Right renal pelvis (tissue), 4 donors: ENCODE measurements at places on chromosomes 6 and 20.

DNA sequence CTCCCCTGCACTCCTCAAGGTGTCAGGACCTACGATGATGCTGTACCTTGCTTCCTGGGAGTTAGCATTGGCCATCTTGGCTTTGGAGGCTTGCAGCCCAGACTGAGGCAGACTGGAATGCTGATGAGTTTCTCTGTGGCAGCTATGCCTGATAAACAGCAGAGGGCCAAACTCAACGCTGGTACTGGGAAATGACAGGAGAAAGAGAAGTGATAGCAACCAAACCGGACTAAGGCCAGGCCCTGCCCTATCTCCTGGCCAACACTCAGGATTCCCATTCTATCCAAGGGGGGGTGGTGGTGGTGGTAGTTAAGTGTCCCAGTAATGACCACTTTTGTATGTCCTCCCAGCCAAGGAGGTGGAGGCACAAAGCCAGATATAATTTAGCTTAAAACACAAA is 90.0 kb upstream of the DTNBP1 start:
- no peak for DNase-seq

GRCh38 chr6:161152907-161153662 is 120.8 kb downstream of the AGPAT4 start:
- no peak for DNase-seq

GRCh38 chr6:139146317-139146726 is 11.4 kb downstream of the HECA start:
- no peak for DNase-seq

- no peak for DNase-seq
Observed at GRCh38 chr6:134757911-134758361, 192.0 kb downstream of the ALDH8A1 start.

DNA sequence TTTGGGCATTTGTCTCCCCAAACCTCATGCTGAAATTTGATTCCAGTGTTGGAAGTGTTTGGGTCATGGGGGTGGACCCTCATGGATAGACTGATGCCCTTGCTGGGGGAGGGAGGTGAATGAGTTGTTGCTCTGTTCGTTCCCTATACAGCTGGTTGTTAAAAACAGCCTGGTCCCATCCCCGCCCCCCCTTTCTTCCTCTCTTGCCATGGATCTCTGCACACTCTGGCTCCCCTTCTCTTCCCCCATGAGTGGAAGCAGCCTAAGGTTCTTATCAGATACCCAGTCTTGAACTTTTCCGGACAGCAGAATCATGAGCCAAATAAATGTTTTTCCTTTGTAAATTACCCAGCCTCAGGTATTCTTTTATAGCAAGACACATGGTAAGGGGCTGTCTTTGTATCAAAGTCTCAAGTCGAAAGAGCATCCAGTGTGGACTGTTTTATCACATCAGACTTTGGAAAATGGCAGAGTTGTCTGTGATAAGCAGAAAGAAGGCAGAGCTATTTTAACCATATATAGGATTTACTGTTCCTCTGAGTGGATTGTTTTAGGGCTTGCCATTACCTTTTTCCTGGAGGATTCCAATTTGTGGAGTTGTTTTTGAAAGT is 31.2 kb downstream of the SLC9A8 start:
- DNase-seq = no peak

- DNase-seq = no peak
Observed at GRCh38 chr20:56411759-56412472, at the start of gene CASS4. Gene CASS4, plus strand, starts transcription at chr20:56412260. Its CDS starts 199 bp downstream, at chr20:56412459.

DNA sequence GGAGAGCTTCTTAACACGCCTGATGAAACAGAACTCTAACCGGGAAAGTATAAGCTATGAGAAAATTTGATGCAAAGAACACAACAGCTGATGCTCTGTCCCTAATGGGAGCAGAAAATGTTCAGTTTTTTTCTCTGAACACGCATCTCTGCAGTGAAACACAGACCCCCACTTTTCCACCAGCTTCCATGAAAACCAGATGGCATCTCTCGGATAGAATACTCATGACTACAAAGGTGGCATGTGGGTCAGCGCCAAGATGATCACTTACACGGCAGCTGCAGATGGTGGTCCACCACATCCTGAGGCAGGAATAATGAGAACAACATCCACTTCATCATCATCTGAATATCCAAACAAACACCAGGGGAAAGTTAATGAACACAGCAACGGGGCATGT is 85.2 kb upstream of the CNR1 start:
- DNase-seq = no peak

GRCh38 chr20:32470025-32470861 is 112.1 kb downstream of the ASXL1 start:
- no peak for DNase-seq

- DNase-seq = no peak
Observed at GRCh38 chr6:26022737-26023136, 60.1 kb downstream of the TRIM38 start.

DNA sequence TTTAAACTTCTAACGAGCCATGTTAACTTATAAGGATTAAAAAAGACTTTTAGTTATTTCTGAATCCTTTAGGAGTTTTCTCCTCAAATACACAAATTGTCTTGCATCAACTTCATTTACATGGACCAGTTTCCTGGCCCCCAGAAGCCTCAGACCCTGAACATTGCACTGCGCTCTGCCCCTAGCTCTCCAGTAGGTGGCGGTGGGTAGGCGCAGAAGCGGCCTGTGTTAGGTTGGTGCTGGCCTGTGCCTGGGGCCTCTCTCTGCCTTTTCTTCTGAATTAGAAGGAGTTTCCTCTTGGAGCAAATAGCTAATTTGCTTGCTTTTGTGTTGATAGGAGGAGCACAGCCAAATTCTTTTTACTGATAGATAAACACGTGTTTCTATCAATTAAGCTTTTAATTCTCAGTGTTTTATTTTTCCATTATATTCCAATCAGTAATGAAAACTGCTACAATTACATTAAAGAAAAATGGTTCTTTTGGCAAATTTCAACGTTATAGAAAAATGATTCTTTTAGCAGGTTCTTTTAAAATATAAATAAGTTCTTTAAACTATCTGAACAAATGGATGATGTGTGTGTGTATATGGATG is 44.4 kb downstream of the DTD1 start:
- peak; percentile 45 for DNase-seq

- DNase-seq = no peak
Observed at GRCh38 chr20:7665376-7665775, 274.9 kb downstream of the HAO1 start.

- DNase-seq = no peak
Observed at GRCh38 chr20:2515203-2515602, 6.5 kb upstream of the ZNF343 start.

GRCh38 chr6:46948699-46949098 is 27.0 kb upstream of the ADGRF5 start:
- no peak for DNase-seq

GRCh38 chr20:47419953-47420514 is 63.5 kb upstream of the ZMYND8 start:
- no peak for DNase-seq

GRCh38 chr6:16901782-16902181 is 140.5 kb upstream of the ATXN1 start:
- DNase-seq = no peak

GRCh38 chr6:142567461-142567860 is 265.7 kb downstream of the ADGRG6 start:
- DNase-seq = no peak

DNA sequence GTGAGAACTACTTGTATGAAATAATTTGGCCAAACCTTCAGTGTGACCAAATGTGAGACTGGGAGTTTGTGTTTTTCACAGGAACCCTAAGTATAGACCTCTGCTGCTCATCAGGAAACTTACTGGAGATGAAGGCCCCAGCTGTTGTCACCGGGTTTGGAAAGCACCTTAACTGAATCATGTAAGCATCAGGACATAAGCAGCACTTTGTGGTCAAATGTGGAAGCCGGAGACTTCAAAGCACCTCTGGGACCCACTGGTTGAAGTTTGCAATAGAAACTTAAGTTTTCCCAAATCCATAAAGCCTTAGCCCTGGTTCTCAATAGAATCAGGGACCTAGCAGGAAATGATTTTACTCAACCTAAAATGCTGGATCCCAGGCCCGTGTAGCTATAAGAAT is 14.3 kb downstream of the TTPAL start:
- DNase-seq = no peak

DNA sequence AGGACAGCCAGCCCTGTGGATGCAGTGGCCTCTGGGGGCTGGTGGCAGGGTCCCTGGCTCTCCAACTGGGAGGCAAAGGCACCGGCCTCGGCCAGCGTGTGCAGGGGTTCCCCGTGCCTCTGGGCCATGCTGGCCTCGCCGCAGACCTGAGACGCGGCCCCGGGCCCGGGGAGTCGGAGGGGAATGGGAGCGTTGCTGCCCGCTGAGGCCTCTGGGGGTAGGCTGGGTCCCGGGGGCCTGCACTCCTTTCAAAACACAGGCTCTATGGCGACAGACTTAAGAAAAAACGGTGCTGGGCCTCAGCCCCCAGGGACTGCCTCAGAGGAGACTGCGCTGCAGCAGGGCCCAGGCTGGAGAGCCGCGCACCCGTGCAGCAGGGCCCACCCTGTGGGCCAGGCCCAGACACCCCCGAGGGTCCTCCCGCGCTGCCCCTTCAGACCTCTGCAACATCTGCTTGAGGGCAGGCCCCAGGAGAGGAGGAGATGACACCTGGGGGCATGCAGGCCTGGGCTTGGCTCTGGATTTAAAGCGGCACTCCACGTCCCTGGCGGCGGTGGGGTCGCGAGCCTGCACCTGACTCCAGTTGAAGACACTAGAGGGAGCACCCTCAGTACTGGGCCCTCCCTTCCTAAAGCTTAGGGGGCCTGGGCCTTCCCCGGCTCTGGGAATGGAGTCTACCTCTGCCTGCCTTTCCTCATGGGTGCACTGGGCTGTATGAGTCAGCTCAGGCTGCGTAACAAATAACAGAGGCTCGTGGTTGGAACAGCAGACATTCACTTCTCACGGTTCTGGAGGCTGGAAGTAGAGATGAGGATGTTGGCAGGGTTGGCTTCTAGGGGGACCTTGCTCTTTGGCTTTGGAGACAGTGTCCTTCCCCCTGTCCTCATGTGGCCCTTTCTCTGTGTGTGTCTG is 117.4 kb upstream of the RPS6KA2 start:
- no peak for DNase-seq

GRCh38 chr20:9838378-9839295 is at the start of gene PAK5:
Gene PAK5, minus strand, starts transcription at chr20:9839076. Its CDS starts 194,748 bp downstream, at chr20:9644328.
- DNase-seq = peak; percentile 73

DNA sequence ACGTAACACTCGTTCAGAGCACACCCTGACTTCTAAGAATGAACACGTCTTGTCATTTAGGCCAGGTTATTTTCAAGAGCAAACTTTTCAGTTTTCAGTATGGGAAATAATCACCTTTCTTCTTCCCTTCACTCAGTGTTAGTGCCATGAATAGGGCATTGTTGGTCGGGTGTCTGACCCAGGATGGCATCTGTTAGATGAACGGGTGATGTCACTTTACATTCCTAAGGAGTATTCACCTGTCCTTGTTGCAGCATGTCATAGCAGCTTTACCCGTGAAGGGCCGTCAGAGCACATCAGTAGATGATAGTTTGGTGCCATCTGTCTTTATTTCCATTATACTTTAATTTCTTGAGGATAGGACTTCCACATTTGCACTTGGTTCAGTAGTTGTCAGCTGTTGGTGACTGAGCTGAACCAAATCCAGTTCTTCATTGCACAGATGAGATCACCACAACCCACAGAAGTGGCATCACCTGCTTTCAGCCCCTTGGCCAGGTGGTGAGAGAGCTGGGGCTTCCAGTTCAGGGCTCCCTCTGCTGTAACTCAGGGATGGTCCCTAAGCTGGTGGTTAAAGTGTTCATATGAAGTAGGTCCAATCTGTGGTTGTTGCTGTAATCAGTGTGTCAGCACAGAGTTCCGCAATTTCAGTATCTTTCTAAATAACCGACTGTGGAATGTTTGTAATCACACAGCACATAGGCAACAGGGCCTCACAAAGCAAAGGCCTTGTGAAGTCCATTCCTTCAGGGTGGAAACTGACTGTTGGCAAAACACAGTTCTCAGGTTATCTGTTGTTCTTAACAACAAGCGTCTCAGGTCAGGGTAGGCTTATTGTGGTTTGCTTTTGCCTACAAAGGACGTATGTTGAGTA is 68.2 kb downstream of the FAM120B start:
- no peak for DNase-seq

GRCh38 chr6:82906951-82907350 is 158.7 kb downstream of the UBE3D start:
- DNase-seq = no peak

- no peak for DNase-seq
Observed at GRCh38 chr6:112286010-112286409, 31.6 kb upstream of the LAMA4 start.

DNA sequence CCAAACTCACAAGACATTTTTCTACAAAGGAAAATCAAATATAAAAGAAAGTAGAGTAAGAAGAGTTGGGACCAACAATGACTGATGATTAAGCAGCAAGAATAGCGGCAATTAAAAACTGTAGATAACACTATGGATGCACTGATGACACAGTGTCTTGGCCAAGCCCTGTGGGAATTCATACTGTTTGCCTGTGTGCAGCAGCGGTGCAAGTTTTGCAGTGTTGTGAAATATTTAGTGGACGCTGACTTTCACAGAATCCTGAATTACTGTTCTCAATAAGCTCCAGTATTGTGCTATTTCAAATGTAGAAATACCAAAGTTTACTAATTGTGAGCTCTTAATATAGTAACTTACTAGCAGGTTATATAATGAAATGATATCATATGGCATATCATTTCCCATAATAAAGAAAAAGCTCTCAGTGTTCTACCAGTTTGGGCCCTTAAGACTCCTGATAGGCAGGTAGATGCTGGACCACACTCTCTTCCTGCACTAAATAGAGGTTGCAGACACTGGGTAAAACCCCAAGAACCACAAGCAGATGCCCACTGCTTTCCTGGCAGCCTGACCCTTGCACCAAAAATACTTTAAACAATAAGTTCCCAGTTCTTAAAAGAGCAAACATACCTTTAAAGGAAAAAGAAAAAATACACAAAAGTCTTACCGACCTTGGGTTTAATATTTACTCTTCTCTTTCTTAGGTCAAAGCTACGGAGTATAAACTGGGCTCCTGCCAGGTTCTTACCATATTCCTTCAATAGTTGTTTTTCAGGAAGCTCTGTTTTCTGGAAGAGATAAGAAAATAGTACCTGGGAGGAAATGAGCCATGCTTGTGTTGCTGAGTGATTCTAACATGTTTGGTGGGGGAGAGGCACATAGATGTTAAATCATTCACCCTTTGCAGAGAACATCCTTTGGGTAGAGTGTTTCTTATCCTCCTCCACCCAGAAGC is 41.6 kb downstream of the ANKEF1 start:
- DNase-seq = no peak

DNA sequence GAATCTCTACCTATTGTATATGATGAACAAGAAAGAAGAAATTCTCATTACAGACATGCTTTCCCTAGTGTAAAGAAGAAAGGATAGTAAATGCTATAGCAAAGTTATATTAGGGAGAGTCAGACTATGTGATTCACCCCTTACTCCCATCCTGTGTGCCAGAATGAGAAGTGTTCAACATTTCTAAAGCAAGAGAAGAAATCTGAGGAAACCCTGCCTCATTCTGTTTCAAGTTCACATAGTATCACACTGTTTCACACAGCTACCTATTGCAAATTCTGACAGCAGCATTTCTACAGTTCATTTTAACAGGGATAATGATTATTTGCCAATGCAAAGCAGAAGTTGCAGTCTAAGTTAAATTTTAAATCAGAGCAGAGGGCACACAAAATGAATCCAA is 267.2 kb upstream of the TCF21 start:
- no peak for DNase-seq

GRCh38 chr6:154732538-154733182 is 556 bp upstream of the SCAF8 start:
- peak; percentile 35 for DNase-seq
